Activated CD4-positive, alpha-beta T cell treated with anti-CD3 and anti-CD28 coated beads, Interleukin-2, Interleukin-6, amounts not matched to agents 100 ng/mL and 50 ng/mL, durations not matched to agents 16 hours and 8 hours (primary cell): ENCODE measurements at places on chromosomes 4 and X.

GRCh38 chr4:184273166-184274147 is 55.8 kb upstream of the ENPP6 start:
- peak; percentile 93 for DNase-seq

- DNase-seq = no peak
These were observed 62.4 kb downstream of the HOPX start for GRCh38 chr4:56618734-56619133.

DNA sequence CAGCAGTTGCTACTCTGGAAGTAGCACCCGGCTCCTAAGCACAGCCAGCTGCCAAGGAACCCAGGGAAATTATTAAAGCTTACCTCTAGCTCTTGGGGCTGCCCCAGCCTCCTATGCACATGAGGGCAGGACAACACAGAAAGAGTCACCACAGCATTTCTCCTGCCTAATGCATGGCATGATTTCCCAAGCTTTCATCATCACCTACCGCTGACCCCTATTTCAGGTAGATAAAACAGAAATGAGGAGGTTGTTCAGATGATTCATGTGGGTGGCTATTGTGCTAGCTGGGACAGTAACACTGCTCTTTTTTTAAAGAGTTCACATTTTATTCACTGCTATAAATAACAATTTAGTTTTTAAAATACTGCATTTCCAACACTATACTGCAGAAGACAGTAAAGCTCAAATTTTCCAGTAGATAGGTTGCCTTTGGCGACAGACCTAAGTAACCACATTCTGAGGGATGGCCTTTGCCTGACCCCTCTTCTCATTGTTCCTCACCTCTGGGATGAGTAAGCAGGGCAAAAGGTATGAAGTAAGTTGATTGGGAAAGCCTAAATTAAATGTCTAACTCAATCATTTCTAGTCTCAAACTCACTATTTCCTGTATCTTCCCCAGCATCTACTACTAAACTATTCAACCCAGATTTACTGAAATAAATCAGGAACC is 16.7 kb downstream of the CASK start:
- DNase-seq = no peak

GRCh38 chr4:153759407-153760316 is at the start of gene RNF175:
TSS of gene RNF175 (minus strand) at chr4:153760024. CDS start at chr4:153759862, 162 bp downstream.
- DNase-seq = no peak

- DNase-seq = no peak
These were observed 367.8 kb downstream of the GASK1B start for GRCh38 chr4:157804986-157805385.

- DNase-seq = no peak
These were observed 49.7 kb downstream of the NELFA start for GRCh38 chr4:1959104-1959384.
